ENCODE measurements at places on chromosomes 2 and 18.

DNA sequence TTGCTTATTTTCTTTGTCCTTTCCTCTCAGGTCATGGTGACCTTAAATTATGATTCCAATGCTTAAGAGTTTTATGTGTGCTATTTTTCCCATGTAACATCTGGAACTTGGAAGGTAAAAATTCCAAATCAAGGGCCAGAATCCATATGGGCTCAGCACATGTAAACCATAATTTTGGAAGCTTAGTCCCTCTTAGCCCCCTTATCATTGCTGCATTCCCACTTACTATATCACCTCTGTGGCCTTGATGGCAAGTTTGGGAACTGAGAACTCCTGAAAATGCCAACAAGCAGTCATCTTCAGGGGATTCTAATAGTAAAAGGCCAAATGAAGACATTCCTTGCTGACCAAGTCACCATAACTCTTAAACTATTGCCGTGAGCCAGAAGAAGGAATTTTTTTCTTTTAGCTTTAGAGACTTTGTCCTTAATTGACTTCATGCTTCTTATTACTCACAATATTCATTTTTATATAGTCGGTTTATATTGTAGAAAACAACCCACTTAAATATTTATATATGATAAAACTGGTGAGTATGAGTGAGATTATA lies 251.4 kb downstream of the SLC8A1 start:
- DNase-seq: no peak

DNA sequence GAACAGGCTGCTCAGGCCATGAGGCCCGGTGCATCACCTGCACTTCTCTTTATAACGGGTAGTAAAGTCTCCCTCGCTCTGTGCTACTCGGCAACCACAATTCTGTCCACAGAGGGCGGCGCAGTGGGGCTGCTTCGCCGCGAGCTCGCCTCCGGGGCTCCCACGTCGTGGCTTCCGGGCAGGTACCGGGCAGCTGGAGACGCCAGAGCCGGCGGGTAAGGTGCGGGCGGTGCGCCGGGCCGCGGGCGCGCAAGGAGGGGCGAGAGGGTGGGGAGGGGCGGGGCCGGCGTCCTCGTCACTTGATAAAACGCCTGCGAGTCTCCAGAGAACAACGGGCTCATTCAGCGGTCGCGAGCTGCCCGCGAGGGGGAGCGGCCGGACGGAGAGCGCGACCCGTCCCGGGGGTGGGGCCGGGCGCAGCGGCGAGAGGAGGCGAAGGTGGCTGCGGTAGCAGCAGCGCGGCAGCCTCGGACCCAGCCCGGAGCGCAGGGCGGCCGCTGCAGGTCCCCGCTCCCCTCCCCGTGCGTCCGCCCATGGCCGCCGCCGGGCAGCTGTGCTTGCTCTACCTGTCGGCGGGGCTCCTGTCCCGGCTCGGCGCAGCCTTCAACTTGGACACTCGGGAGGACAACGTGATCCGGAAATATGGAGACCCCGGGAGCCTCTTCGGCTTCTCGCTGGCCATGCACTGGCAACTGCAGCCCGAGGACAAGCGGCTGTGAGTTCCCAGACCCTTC lies at the start of gene ITGA6:
ITGA6 (plus strand) TSS at position 331 of the 734 bp plus-strand sequence.
- DNase-seq: peak; percentile 47

- DNase-seq: no peak
Measured at GRCh38 chr18:1806884-1807615, 764.3 kb downstream of the METTL4 start.

DNA sequence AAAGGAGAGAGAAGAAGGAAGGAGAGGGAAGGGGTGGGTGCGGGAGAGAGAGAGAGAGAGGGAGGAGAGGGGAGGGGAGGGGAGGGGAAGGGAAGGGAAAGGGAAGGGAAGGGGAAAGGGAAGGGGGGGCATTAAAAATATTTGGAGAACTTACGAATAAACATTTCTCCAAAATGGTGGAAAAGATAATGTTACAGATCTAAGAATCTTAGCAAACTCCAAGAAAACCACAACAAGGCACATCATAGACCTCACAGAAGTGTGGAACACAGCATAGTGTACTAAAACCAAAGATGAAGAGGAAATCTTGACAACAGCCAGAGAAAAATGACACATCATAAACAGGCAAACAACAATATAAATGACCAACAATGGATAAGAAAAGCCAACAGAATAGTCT lies 83.1 kb downstream of the CRACDL start:
- no peak for DNase-seq

- no peak for DNase-seq
Measured at GRCh38 chr2:20877960-20878359, 55.1 kb upstream of the LDAH start.

GRCh38 chr2:238835726-238836301 lies 12.1 kb upstream of the TWIST2 start:
- no peak for DNase-seq

GRCh38 chr2:208142240-208142924 lies 3.6 kb downstream of the CRYGB start:
- DNase-seq: no peak

DNA sequence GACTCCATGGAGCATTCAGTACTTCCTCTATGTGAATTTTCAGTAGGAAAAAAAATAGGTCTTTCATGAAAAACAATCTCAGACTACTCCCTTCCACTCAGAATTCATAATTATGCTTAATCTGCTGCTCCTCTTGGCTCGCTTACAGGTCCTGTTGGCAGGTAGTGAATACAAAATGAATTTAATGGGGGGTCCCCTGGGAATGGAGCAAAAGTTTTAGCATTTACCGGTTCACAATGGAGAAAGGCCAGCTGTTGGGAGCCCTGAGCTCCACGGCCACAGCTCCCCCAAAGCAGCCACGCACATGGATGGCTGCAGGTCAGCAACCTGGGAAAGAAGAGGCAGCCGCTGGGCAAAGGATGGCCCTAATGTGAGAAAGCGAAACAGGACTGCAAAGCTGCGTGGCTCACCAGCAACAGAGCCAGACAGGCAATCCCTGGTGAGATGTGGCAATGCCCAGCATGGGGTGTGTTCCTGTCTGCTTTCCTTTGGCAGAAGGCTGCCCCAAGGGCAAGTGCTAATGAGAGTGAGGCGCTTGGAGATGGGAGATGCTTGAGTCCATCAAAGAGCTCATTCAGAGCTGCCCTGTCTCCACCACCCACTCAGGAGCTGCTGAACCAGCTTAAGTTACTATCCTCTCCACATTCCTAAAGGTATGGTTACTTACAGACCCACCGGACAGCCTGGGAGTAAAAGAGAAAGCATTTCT lies 447.4 kb downstream of the EPHA4 start:
- DNase-seq: no peak

DNA sequence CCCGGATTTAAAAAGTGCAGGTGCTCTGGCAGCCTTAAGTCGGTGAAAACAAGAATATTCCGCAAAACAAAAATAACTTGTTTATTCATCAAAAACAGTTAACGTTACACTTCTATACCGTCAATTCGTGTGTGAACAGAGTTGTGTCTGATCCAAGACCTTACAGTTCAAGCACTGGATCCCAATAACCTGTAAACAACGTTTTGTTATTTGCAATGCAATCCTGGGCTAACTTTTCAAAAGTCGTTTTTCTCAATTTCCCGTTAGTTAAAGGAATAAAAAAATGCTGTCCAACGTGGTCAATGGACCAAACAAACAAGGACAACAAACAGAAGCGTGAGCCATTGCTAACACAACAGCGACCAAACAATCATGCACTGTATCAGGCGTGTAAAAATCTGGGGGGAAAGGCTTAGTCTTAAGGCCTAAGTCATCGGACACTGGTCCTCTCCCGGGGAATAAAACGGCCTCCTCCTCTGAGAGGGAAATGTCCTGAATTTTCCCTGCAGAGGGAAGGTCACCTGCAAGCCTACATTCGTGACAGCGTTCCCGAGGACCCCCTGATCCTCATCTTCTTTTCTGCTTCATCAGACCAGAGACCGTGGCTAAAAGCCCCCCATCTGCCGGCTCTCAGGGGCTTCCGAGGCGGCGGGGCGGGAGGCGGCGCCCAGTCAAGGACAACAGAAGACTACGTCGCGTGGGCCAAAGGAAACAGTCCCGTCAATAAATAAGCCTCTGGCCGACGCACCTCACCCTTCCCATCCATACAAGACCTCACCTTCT lies 490 bp downstream of the NDUFS1 start:
- no peak for DNase-seq

DNA sequence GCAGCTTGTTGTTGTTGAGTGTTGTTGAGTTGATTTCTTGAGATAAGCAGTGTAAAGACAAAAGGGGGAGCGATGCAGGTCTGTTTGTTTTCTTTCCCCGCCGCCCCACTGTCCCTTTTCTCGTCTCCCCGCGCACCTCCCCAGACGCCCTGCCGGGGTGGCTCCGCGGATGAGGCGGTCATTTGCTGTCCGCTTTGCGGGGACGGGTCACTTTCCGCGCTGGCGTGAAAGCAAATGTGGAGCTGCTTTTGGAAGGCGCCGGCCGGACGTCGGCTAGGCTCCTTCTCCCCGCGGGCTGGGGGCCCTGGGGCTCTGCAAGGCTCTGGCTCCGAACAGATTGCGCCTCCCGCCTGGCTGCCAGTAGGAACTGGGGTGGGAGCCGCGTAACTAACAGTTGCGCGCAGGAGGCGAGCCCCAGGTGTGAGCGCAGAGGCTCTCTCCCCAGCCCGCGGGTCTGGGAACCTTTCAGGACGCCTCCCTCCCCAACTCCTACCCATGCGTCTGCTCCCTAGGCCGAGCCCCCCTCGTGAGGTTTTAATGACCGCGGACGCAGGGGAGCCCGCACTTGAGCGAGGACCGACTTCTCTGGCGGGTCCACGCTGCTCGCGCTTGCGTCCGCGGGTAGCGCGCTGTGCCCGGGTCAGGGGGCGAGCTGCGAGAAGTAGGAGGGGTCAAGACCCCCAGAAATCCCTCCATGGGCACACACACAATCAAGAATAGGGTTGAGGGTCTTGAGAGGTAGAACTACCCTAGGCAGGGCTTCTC lies 146.6 kb downstream of the MEIS1 start:
- DNase-seq: no peak

- no peak for DNase-seq
Measured at GRCh38 chr18:36294031-36294430, 3.5 kb upstream of the FHOD3 start.
